HT1080 (cell line): ENCODE measurements at places on chromosomes 5 and 9. TPM values are rescaled to one million over a fixed set of nuclear protein-coding genes. Genes with fewer than 3 reads are reported as not detected.

GRCh38 chr9:132457504-132458236 lies 47.7 kb downstream of the CFAP77 start:
- DNase-seq = no peak

DNA sequence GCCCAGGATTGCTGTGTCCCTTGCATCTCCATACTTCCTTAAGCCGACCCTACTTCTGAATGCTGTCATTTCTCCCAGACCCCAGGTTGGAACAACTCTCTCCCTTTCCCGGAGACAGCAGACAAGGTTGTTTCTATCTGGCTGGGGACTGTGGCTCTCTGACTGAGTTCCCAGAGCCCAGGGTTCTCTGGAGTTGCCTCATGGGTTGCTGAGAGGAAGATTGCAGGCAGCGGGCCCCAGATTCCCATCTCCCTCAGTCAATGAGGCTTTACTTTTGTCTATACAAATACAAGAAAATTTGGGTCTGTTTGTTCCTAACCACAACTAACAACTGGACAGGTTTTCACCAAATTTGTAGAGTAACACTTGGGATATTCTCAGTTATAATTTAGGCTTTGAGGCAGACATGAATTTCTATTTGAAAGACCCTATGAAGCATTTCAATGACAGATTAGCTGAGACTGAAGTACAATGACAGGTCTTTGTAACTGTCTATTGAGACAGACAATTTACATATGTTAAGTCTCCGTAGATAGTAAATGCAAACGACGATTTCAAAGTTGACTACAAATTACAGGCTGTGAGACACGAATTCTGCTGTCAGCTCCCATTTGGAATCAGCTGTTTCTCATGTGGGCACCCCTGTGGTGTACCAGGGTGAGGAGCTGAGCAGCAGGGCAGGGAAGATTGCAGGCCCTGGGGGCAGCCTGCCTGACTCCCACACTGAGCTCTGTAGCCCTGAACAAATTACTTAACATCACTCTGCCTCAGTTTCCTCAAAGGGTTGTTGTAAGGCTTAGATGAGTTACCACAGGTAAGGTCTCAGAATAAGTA lies 107.5 kb downstream of the ATP10B start:
- no peak for DNase-seq

ACER2 gene
- total RNA-seq = 2.2 and 2.4 TPM in 2 replicates

HAPLN1 gene
- not detected in 2 replicates for total RNA-seq
